T-helper 2 cell (primary cell): ENCODE measurements at places on chromosomes 12 and 14.
A peak's percentile ranks its signal among the peaks of the same experiment; 100 is the strongest.

DNA sequence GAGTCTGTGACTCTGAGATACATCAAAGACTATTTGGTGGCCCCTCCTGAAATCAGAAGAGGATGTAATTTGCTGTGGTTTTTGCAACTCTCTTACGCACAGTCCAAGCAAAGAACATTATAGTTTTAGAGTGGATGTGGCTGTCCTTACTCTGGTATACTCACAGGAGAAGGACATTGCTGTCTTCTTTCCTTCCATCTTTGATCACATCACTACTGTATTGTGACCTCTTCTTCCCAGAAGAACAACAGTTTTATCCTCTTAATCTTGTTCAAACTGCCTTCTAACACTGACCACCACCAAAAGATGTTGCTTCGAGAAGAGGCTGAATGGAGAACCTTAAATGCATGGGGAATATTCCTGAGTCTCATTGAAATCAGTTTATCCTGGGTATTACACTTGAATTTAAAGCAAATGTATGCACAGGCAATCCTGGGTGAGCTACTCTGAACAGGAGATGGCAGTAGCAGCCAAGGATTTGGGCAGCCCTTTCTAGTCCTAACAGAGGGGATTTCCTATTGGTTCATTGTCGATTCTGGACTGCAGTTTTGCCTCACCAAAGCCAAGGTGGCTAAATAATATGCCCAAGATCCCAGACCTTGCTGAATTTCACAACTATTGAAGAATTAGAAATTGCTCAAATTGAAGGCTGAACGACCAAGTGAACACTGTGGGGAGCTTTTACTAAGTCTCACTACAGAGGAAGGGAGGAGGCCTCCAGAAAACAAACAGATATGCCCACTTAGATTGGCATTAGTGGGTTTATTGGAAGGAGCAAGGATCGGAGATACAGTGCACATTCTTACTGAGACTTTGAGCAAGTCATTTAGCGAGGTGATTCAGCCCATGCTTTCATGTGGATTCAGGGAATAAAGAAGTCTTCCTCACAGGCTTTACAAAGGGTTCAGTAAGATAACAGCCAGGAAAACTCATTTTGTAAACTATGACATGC is 282.8 kb downstream of the PAWR start:
- DNase-seq, result no peak

GRCh38 chr14:71333705-71334104 is 426.4 kb downstream of the PCNX1 start:
- DNase-seq, result no peak

- no peak for DNase-seq
Measured at GRCh38 chr14:97061198-97061597, 264.0 kb downstream of the VRK1 start.

DNA sequence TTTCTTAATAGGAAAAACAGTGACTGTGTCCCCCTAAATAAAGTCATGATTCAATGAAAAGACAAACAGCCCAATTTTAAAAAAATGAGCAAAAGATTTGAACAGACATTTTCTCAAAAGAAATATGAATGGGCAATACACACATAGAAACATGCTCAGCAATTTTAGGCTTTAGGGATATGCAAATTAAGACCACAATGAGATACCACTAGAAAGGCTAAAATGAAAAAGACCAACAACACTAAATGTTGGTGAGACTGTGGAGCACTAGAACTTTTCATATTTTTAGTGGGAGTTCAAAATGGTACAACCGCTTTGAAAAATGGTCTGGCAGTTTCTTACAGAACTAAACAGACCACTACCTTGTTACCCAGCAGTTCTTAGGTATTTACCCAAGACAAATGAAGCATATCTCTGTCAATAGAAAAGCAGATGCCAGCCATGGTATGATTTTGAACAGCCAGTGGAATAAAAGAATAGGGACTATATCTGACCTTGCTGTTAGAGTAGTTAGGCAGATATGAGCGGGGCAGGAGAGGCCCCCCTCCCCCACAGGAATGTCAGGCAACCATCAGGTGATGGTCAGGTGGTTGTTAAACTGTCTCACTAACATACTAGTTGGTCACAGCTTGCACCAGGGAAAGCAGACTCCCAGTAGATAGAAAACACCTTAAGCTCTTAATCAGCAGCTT is 108.8 kb downstream of the PRKCH start:
- no peak for DNase-seq

DNA sequence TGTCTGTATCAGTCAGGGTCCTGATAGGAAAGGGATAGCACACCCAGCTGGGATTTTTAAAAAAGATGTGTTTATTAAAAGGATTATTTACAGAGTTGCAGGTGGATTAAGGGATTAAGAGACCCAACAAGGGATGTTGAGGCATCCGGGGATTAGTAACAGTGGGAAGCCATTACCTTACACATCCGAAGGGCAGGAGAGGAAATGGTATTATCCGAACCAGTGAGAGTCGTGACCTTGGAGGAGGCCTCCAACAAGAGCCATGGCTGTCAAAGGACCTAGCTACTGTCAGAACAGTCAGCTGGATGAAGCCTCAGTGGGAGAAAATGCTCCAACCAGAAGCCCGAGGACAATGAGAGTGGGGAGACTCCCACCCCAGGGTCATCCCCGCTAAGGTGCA is 146.3 kb upstream of the KRAS start:
- DNase-seq, result no peak

DNA sequence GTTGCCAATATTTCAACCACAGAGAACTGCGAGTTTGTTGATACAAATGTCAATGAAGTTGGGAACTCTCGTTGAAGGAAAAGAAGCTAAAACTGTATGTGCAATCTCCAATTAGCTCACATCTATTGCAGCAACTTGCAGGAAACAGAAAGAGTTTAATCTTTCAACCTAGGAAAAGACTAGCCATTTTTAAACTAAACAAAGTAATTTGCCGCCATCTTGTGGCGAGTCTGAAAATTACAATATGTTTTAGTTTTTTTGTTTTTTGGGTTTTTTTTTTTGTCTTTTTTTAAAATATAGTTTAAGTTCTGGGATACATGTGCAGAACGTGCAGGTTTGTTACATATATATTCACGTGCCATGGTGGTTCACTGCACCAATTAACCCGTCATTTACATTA is 131.2 kb upstream of the FOXG1 start:
- no peak for DNase-seq

GRCh38 chr14:77122526-77123125 is 19.0 kb downstream of the ZDHHC22 start:
- no peak for DNase-seq

DNA sequence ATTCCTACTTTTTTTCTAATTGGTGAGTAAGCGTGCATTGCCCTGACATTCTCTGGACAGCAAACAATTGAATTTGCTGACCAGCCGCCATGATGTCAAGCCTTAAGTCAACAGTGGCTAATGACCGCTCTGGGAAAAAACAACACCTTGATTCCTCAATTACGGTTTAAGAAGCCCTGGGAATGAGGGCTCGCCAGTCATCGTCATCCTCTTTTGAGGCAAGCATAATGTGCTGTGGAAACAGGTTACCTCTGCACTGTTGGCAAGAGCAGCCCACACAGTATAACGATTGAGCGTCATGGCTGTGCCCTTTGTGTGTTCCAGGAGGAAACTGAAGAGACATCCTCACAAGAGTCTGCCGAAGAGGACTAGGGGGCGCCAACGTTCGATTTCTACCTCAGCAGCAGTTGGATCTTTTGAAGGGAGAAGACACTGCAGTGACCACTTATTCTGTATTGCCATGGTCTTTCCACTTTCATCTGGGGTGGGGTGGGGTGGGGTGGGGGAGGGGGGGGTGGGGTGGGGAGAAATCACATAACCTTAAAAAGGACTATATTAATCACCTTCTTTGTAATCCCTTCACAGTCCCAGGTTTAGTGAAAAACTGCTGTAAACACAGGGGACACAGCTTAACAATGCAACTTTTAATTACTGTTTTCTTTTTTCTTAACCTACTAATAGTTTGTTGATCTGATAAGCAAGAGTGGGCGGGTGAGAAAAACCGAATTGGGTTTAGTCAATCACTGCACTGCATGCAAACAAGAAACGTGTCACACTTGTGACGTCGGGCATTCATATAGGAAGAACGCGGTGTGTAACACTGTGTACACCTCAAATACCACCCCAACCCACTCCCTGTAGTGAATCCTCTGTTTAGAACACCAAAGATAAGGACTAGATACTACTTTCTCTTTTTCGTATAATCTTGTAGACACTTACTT is 138.9 kb downstream of the HMGA2 start:
- peak; percentile 9 for DNase-seq

GRCh38 chr12:47549258-47549657 is 156.6 kb downstream of the RPAP3 start:
- no peak for DNase-seq

DNA sequence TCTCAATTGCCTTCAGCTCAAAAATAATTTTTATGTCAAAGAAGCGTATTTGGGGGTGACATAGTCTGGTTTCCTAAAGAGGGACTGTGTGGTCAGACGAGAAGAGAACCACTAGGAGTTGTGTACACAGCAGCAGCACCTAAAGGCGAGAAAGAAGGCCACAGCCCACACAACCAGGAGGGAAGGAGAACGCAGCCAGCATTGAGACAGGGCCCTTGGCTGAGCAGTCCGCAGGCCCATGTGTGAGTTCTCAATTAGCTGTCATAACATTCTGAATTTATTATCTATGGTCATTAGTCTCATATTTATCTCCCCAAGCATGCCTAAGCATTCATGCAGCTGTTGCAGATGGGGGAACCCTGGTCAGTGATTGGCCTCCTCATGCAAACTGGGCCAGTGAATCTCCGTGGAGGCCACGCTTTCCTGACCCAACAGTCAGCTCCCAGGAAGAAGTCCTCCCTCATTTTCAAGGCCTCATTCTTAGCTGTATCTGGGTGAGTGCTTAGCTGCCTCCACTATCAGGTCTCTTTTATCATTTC is 81.2 kb upstream of the ATF7IP start:
- DNase-seq, result no peak
